ENCODE measurements at places on chromosomes 6 and 20.

DNA sequence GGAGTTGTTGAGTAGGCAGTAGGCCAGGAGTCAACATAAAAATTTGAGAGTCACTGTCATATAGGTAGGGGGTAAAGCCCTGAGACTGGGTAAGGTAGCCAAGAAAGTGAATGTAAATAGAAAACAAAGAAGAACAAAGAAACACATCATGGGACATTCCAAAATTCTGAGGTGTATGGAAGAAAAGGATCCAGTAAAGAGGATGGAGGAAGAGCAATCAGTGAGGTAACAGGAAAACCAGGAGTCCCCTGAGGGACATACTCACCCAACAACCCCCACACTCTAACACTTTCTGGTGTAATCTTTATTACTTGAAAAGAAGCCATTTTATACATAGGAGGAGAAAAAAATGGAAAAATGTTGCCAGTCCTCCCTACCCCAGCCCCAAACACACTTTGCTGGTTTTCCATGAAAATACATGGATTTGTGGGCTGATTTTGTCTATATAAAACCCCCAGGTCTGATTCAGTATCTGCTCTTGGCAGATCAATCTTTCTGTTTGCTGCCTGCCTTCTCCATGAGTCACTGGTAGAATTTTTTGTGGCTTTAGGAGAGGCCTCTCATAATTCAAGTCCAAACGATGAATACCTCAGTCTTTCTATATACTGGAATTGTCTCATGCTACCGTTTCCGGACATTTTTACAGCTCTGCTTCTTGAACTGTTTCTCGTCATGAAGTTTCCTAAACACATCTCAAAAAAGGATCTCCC lies 271.4 kb upstream of the MAN1A1 start:
- no peak for DNase-seq

- DNase-seq, result peak; percentile 24
These were observed 327.5 kb downstream of the SYNE1 start for GRCh38 chr6:152309648-152310047.

DNA sequence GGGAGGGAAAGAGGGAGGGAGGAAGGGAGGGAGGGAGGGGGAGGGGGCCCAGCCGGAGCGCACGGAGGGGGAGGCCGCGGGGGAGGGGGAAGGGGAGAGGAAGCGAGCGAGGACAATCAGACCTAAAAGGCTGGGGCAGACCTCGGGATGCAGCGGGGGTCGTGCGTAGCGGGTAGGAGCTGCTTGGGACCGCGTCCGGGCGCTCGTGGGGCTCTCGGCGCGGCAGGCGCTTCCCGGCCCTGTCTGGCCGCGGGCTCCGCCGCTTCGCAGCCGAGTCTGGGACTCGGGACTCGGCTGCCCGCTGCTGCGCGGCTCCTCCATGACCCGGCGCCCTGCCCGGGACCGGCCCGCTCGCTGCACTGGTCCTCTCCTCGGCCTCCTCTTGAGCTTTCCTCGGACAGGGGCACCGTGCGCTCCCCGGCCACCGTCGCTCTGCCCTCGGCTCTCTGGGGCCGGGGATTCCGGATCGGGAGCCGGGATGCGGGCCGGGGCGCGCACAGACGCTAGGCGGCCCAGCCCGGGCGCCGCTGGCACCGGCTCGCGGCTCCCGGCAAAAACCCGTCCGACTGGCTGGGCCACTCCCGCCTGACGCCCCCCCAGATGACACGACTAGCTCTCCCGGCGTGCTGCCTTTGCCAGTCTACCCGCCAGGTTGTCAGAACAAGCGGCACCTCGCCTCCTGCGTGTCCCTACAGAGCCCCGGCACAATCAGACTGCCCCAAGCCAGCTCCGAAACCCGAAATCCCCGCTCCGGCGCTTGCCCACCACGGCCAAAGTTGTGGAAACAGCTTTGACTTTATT lies 2.2 kb downstream of the TFAP2A start:
- no peak for DNase-seq

DNA sequence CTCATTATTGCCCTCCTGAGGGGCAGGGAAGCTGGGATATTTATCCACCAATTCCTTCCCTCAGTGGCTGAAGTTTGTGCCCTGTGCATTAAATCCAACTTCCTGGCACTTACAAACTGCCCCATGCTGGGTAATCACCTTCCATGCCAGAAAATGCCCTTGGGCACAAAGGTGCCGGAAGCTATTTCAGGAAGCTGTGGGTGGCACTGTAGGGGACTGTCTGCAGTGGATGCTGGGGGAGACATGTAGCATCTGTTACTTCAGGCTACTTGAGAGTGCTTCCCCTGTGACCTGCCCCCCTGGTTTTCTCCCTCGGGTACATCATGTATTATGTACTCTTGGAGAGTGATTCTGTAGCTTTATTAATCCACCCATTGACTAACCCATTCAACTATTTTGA lies 24.7 kb upstream of the RALGAPA2 start:
- no peak for DNase-seq

DNA sequence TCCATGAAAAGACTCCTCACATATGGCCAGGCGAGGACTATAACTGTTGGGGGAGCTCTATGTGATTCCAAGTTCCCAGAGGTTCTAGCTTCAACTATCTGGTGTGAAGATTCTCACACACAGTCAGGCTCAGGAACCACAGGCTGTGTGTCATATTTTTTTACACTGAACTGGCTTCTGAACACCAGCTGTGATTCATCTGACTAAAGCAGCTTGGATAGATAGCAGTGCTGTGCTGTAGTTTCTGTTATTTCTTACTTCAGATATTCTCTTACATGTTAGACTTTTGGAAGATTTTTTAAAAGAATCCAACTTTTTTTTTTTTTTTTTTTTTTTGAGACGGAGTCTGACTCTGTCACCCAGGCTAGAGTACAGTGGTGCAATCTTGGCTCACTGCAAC lies 140.7 kb upstream of the MCHR2 start:
- DNase-seq, result no peak

GRCh38 chr6:44480097-44480541 lies 92.6 kb downstream of the CDC5L start:
- DNase-seq, result no peak

DNA sequence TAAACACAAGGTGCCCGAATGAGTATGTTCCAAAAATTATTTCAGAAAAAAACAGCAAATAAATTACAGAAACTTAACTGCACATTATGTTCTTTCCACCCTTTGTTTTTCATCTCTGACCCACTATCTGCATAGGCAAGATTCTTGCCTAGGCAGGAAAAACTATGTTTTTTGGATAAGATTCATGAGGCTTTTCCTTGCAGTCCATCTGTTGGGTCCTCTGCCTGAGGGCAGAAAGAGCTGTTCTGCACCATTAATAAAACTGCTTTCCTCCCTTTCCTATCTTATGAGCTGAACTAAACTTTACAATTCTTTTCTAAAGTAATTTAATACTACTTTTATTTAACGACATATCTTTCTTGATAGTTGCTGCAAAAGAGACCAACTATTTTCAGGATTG lies 21.1 kb downstream of the ENPP1 start:
- no peak for DNase-seq

DNA sequence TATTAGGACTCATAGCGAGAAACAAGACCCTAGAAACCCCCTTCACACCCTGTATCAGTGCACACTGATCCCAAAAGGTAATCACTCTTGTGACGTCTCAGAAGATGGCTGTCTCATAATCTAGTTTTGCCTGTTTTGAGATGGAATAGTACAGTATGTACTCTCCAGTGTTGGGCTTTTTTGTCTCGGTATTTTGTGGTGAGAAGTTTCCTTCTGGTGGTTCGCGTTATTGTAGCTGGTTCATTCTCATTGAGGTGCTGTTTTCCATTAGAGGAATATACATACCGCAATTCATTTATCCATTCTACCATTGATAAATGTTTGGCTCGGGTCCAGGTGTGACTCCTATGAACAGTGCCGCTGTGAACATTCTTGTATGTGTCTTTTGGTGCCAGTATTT lies 27.9 kb upstream of the MAP3K4 start:
- no peak for DNase-seq

GRCh38 chr6:134686071-134686470 lies 263.8 kb downstream of the ALDH8A1 start:
- DNase-seq, result no peak

DNA sequence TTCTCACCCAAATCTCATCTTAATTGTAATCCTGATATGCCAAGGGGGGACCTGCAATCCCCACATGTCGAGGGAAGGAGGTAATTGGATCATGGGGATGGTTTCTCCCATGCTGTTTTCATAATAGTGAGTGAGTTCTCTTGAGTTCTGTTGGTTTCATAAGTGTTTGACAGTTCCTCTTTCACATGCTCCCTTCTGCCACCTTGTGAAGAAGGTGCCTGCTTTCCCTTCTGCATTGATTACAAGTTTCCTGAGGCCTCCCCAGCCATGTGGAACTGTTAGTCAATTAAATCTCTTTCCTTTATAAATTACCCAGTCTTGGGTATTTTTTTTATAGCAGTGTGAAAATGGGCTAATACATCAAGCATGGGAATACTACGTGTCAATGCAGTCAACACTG lies 925.0 kb upstream of the MAN1A1 start:
- no peak for DNase-seq

DNA sequence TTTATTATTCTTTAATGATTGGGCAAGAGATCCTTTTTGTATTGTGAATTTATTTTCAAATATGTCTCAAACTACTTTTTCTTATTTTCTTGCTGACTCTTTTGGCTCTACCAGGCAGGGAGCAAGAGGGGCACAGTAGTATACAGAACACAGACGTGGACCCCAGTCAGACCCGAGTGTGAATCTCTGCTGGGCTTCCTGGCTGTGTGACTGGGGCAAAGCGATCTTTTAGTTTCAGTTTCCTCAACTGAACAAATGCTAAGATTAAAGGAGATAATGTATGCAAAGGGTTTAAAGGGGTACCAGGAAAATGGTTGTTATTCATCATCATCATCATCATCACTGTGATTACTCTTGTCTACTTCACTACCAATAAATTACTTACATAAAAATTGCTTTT lies 317.5 kb downstream of the HIVEP2 start:
- DNase-seq, result no peak

DNA sequence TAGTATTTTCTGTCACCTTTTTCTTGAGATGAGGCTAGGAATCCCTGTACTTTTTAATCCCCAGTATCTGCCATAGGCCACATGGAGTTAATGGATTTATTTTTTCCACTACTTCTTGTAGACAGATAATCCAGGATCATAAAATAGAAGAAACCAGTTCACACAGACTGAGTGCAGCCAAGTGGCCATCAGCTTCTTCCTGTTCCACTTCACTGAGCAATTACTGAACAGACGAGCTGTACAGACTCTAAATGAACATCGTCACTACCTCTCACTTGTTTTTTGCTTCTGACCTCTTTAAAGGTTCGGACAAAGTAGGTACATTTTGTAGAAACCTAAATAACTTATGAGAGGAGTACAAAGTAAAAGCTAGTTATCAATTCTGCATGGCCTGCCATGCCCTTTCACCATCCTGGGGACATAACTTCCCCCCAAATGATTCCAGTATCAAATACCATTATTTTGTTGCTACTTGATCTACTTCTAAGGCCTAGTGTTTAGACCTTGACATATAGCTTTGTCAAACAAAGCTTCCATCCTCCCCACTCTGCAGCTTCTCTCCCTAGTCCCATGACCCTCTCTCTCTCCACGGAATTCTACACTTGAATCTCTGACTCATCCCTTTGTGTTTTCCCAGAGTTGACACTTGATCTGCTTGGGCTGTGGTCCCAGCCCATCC lies 34.4 kb upstream of the ARHGAP18 start:
- no peak for DNase-seq

DNA sequence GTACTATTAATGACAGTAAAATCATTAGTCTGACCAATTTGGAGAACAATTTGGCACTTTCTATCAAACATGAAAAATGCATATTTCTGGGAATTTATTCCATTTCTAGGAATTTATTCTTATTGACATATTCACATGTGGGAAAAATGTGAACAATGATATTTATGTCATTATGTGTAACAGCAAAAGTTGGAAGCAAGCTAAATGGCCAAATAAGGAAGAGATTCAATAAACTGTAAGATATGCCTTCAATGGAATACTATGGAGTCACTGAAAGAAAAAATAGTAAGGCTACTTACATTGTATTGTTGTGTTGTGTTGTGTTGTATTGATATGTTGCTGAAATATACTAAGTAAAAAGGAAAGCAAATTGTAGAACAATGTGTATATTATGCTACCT lies 100.5 kb upstream of the EDN1 start:
- no peak for DNase-seq

DNA sequence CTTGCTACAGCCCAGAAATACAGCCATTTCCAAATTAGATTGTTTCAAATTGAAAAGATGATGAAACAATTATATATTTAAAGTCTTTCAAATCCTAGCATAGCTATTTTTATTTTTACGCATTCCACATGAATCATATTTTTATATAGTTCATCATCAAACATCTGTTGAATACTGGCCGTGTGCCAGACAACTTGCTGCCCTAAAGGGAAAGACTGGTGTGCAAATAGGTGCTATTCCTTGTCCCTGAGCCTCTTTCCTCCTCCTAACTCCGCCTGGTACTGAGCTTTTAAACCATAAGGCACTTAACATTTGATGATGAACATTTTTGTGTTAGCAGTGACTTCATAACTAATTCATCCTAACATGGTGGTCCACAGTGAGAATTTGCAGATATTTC lies 18.7 kb upstream of the PLCG1 start:
- no peak for DNase-seq

- DNase-seq, result peak; percentile 30
These were observed 60.0 kb downstream of the PTPN1 start for GRCh38 chr20:50569864-50570836.

- no peak for DNase-seq
These were observed 68.1 kb downstream of the HFE start for GRCh38 chr6:26155061-26155930.

DNA sequence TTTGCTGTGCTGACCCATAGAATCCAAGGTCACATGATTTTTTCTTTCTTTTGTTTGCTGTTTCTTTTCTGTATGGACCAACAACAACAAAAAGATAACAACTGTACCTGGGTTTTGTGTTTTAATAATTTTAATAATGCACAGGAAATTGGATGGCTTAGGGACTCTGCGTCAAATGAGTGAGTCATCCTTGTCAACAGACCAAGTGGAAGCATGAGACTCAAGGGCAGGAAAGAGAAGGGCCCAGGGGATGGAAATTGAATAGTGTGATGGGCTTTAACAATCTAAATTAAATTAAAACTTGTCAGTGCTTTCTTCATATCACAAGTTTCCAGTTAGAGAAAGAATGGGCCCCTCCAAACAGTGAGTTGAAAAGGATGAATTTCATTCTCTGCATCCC lies 413.0 kb downstream of the PREX1 start:
- no peak for DNase-seq

GRCh38 chr6:5411414-5411813 lies 150.1 kb downstream of the FARS2 start:
- no peak for DNase-seq

GRCh38 chr6:28368522-28368921 lies 18.8 kb downstream of the ZKSCAN3 start:
- DNase-seq, result no peak

- no peak for DNase-seq
These were observed 520 bp upstream of the RIPOR3 start for GRCh38 chr20:50691573-50692551.
